Transverse colon (tissue), 4 donors: ENCODE measurements at places on chromosomes 5 and 9. TPM values are rescaled to one million over a fixed set of nuclear protein-coding genes. Genes with fewer than 3 reads are reported as not detected.

DNA sequence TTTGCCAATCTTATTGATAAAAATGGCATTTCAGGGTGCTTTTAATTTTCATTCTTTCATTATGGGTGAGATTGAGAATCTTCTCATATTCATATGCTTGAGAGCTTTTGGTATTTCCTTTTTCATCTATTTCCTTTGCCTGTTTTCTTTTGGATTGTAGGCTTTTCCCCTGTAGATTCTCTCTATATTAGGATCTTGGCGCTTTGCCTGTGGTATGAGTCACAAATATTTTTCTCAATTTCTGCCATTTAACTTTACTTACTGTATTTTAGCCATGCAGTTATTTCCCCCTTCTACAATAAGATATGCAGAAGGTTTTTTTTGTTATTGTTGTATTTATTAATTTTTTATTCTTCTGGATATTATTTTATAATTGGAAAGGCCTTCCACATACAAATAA lies 21.5 kb upstream of the KLF9 start:
- DNase-seq, result no peak

GRCh38 chr5:78787783-78788182 lies 139.2 kb upstream of the LHFPL2 start:
- no peak overlapping the region for H3K27ac ChIP-seq
- no peak overlapping the region for H3K4me3 ChIP-seq
- no peaks in the 10 kb centered on the region for H3K27me3 ChIP-seq
- no peaks in the 10 kb centered on the region for H3K36me3 ChIP-seq

DNA sequence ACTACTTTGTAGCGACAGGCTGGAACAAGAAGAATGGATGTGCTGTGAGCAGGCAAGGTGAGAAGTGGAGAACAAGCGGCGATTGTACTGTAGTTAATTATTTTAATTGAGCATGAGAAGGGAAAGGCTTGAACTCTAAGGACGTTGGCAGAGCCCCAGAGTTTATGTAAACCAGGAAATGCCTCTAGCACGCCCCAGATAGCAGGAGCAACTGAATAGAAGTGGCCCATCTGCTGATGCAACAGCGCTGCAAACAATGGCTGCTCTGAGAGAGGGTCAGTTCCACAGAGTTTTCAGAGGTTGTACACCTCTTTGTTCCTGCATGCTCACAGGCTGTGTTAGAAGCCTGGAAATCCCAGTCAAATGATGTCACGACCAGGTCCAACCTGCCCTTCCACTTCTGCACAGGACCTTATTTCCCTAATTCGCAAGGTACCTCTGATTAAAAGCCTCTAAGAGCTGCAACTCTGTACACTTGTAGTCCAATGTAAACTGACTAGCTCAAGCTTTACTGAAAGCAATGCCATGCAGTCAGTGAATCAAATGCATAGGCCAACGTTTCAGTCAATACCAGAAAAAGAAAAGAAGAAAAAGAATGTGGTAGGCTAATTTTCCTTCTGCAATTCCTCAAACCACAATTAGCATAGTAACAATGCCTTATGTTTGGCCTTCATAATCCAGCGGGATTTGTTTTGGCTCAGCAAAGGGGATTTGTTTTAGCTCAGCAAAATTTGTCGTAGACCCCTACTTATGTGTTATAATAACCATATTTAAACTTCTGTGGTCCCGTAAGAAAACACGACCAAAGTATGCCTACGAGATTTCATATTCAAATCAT lies 119.6 kb upstream of the RETREG1 start:
- peaks cover 47% of the 10 kb centered on the region for H3K4me1 ChIP-seq
- no peaks in the 10 kb centered on the region for H3K27me3 ChIP-seq
- H3K4me3 ChIP-seq, result no peak overlapping the region
- H3K27ac ChIP-seq, result peak overlapping the region; percentile 61
- no peaks in the 10 kb centered on the region for H3K36me3 ChIP-seq
- peak; percentile 68 for DNase-seq

- H3K36me3 ChIP-seq, result no peaks in the 10 kb centered on the region
- no peak for DNase-seq
- H3K4me3 ChIP-seq, result no peak overlapping the region
- H3K27me3 ChIP-seq, result no peaks in the 10 kb centered on the region
- no peak overlapping the region for H3K27ac ChIP-seq
Measured at GRCh38 chr5:36621985-36622384, 15.6 kb downstream of the SLC1A3 start.

DNA sequence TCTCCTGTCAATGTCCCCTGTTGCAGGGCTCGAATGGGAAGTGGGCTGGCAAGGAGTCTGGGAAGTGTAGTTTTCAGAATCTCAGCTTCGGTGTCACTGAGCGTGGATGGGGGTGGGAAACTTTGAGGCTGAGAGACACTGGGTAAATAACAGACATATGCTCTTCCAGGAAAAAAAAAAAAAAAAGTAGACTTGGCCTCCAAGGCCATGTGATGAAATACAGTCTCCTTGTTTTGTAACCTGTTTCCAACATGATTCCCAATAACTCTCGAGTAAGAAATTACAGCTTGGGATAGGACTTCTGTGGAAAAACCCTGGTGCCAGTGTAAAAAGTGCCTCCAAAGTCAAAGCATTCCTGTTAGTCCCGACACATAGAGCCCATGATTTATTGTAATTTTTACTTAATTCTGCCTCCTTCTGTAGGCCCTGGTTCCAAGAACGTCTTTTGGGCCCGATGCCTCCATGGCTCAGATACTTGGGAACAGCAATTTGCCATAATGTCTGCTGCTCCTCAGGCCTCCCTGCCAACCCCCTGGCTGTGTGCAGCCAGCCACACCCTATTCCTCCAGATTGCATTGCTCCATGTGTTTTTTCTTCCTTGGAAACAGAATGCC lies 119.5 kb upstream of the TNC start:
- H3K27ac ChIP-seq, result peak overlapping the region; percentile 26
- H3K4me3 ChIP-seq, result no peak overlapping the region
- no peaks in the 10 kb centered on the region for H3K4me1 ChIP-seq

GRCh38 chr5:146243247-146243646 lies 39.8 kb downstream of the RBM27 start:
- no peak for DNase-seq
- H3K27me3 ChIP-seq, result no peaks in the 10 kb centered on the region
- H3K27ac ChIP-seq, result no peak overlapping the region
- no peak overlapping the region for H3K4me3 ChIP-seq

DNA sequence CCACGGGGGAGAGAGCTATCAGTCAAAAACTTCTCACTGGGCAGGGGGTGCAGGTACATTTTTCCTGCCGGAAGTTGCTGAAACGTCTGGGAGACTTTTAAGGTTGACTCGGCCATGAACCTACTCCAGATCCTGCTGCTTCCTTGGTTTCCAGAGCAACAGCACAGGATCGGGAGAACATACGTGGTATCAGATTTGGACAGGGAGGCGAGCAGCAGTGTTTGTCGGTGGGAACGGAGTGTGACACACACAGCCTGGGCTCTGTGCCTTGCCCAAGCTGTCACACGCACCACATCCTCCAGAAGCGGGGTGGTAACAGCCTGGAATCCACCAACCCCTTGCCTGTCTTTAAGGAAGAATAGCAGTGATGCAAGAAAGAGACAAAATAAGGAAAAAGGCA lies 276.5 kb downstream of the SLIT3 start:
- H3K36me3 ChIP-seq, result no peaks in the 10 kb centered on the region
- H3K27ac ChIP-seq, result no peak overlapping the region
- H3K4me1 ChIP-seq, result no peaks in the 10 kb centered on the region
- no peaks in the 10 kb centered on the region for H3K27me3 ChIP-seq

GRCh38 chr9:97318433-97318832 lies 11.0 kb downstream of the CCDC180 start:
- no peaks in the 10 kb centered on the region for H3K4me1 ChIP-seq
- H3K27ac ChIP-seq, result no peak overlapping the region
- no peak overlapping the region for H3K4me3 ChIP-seq
- no peak for DNase-seq

DNA sequence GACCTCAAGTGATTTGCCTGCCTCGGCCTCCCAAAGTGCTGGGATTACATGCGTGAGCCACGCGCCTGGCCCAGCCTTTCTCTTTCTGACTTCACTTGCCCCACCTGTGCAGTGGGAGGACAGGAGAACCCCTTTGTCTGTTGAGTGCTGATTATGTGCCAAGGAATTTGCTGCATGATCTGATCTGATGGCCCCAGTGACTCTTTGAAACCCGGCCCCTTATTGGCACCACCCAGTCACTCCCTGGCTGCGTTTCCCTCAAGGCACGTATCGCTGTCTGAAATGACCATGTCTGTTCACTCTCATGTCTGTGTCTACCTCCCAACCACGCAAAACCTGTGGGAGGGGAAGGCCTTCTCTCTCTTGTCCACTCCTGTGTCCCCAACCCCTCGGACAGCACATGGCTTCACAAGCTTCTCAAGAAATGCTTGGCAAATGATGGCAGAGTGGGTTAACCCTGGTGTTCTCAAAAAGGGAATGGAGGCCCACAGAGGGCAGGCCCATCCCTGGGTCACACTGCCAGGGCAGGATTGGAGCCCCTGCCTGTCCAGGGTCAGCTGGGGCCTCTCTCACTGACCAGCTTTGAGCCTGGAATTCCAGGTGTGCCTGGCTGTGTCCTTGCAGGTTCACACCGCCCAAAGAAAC lies 21.9 kb downstream of the NEK6 start:
- H3K27ac ChIP-seq, result peak overlapping the region; percentile 75
- H3K4me1 ChIP-seq, result peaks cover 32% of the 10 kb centered on the region
- no peak overlapping the region for H3K4me3 ChIP-seq

- H3K4me3 ChIP-seq, result no peak overlapping the region
- peak overlapping the region; percentile 27 for H3K27ac ChIP-seq
- no peak for DNase-seq
- peaks cover 14% of the 10 kb centered on the region for H3K4me1 ChIP-seq
- no peaks in the 10 kb centered on the region for H3K36me3 ChIP-seq
Measured at GRCh38 chr9:89879276-89879675, 274.5 kb downstream of the GADD45G start.

DNA sequence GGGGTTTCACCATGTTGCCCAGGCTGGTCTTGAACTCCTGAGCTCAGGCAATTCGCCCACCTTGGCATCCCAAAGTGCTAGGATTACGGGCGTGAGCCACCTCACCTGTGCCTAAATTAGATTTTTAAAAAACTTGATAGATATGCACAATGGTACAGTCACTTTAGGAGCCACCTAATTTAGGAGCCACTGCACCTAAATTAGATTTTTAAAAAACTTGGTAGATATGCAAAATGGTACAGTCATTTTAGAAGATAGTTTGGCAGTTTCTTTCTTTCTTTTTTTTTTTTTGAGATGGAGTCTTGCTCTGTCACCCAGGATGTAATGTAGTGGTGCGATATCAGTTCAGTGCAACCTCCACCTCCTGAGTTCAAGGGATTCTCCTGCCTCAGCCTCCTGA lies 37.8 kb upstream of the PLPP1 start:
- H3K4me1 ChIP-seq, result peaks cover 8% of the 10 kb centered on the region
- no peaks in the 10 kb centered on the region for H3K27me3 ChIP-seq
- no peaks in the 10 kb centered on the region for H3K36me3 ChIP-seq
- DNase-seq, result no peak

DNA sequence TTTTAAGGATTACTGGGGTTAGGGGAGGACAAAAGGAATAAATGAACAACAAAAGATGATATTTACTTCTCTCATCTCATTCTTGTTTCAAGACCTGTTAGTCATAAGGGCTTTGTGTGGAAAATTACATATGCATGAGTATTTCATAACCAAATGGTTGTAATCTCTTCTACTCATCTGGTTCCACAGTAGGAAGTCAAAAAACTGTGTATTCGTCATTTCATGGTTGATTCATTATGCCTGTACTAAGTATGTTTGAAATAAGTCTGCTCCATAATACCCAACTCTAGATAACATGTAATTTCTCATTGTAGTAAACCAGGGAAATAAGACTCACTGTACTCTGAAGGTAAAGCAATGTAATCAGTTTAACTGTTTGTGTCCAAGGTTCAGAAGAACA lies 212.9 kb downstream of the ARRDC3 start:
- H3K27me3 ChIP-seq, result no peaks in the 10 kb centered on the region
- H3K4me1 ChIP-seq, result no peaks in the 10 kb centered on the region
- DNase-seq, result no peak
- no peak overlapping the region for H3K27ac ChIP-seq
- no peak overlapping the region for H3K4me3 ChIP-seq
- H3K36me3 ChIP-seq, result no peaks in the 10 kb centered on the region

- H3K27ac ChIP-seq, result no peak overlapping the region
- H3K36me3 ChIP-seq, result no peaks in the 10 kb centered on the region
- no peaks in the 10 kb centered on the region for H3K4me1 ChIP-seq
Measured at GRCh38 chr5:137487600-137487999, 11.5 kb downstream of the SPOCK1 start.

DNA sequence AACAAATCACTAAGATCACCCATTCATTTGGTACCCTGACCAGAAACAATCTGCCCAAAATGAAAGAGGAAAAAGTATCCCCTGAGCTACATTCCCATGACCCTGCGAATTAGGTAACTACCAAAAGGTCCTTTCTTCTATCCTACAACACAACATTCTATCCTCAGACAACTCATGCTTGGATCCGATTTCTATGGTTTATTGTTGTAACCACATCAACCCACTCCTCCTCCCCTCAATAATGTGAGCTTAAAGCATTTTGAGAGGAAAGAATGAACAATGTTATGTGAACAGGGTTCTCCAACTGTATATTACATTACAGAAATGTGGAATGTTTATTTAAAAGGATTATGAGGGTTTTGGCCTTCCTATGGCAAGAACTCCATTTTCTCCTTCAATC lies 4.0 kb downstream of the SLC35D2 start:
- no peaks in the 10 kb centered on the region for H3K27me3 ChIP-seq
- DNase-seq, result no peak
- no peak overlapping the region for H3K27ac ChIP-seq
- peaks cover 9% of the 10 kb centered on the region for H3K4me1 ChIP-seq
- H3K36me3 ChIP-seq, result no peaks in the 10 kb centered on the region
- H3K4me3 ChIP-seq, result no peak overlapping the region

DNA sequence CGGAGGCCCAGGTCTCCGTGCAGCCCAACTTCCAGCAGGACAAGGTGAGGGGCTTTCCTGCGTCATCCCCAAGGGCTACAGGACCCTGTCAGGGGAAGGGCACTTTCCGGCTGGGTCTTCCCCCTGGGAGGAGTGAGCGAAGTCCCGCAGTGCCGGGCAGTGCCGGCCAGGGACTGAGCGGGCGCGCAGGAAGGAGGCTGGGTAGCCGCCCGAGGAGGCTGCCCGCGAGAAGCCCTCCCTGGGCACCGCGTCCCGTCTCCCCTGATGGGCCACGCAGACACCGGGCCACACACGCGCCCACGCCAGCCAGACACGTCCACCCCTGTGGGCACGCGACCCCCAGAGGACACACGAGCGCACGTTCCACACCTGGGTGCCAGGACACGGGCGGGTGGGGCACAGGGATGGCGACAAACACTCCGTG lies 357 bp downstream of the PTGDS start:
- peaks cover 6% of the 10 kb centered on the region for H3K27me3 ChIP-seq
- peaks cover 19% of the 10 kb centered on the region for H3K4me1 ChIP-seq
- DNase-seq, result no peak
- H3K36me3 ChIP-seq, result no peaks in the 10 kb centered on the region

Gene MOB3B
- 18.3 TPM for total RNA-seq

Gene EDIL3
- total RNA-seq, result 38.9 TPM

Gene CENPP
- total RNA-seq, result 2.9 TPM

Gene FOXD4L6
- not detected for total RNA-seq

Gene LVRN
- total RNA-seq, result not detected

Gene OCLN
- total RNA-seq, result 74.9 TPM

Gene PCDHGA1
- total RNA-seq, result not detected
